ENCODE measurements at places on chromosomes 16 and 17.

GRCh38 chr17:77228241-77228752 lies 87.5 kb downstream of the SEC14L1 start:
- DNase-seq, result no peak

- no peak for DNase-seq
Observed at GRCh38 chr16:73412416-73412815, 364.5 kb upstream of the ZFHX3 start.

GRCh38 chr16:69410219-69410990 lies 14.0 kb upstream of the CYB5B start:
- no peak for DNase-seq

DNA sequence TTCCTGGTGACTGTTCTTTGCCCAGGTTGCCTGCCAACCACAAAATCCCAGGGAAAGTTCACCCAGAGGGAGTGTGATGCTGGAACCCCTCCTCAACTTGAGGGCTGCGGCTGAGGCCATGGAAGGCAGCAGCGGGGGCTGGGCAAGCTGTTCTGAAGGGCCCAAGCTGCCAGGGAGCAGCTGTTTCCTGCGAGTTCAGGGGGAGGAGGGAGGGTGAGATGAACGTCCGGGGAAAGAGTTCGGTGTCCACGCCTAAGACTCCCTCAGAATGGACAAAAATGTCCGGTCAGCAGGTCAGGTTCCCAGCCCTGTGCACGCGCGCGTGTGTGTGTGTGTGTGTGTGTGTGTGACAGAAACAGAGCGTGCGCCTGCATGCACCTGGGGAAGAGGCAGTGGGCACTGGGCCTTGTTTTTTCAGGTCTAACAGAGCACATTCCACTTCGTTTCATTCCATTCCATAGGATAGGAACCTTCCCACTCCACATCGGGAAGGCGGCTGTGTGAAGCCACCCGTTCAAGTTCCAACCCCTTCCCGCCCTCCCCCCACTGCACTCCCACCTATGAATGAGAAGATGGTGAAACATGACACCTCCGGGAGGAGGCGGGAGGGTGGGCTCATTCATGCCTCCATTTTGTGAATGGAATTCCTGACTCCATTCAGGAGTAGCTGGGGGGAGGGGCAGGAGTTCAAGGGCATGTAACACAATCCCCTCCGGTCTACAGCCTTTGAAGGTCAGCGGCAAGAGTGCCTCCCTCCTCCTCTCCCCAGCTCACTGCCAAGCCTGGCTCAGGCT lies 15.7 kb downstream of the ETV4 start:
- no peak for DNase-seq

DNA sequence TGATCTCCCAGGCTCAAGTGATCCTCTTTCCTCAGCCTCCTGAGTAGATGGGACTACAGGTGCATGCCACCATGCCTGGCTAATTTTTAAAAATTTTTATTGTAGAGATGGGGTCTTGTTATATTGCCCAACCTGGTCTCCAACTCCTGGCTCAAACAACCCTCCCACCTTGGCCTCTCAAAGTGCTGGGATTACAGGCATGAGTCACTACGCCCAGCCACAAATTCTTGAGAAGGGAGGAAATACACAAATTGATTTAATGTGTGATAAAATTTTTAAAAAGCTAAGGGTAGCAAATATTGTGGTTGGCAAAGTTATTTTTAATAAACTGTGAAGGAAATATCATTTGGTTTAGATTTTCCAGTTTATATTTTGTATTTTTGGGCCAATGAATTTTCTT lies 9.6 kb downstream of the ITGAD start:
- DNase-seq, result no peak

DNA sequence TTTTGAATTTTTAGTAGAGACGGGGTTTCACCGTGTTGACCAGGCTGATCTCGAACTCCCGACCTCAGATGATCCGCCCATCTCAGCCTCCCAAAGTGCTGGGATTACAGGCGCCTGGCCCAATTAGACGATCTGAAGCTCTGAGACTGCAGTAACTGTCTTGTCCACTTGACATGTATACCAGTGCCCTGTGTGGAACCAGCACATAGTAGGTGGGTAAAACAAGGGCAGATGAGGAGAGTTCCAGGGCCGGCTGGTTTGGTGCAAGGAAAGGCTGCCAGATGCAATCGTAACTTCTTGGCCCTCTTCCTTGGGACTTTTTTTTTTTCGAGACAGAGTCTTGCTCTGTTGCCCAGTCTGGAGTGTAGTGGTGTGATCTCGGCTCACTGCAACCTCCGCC lies 3.1 kb downstream of the C17orf113 start:
- no peak for DNase-seq

GRCh38 chr17:28365487-28365886 lies 488 bp upstream of the SEBOX start:
- DNase-seq, result no peak

- DNase-seq, result no peak
Observed at GRCh38 chr17:1930337-1930645, 94.8 kb downstream of the RTN4RL1 start.

DNA sequence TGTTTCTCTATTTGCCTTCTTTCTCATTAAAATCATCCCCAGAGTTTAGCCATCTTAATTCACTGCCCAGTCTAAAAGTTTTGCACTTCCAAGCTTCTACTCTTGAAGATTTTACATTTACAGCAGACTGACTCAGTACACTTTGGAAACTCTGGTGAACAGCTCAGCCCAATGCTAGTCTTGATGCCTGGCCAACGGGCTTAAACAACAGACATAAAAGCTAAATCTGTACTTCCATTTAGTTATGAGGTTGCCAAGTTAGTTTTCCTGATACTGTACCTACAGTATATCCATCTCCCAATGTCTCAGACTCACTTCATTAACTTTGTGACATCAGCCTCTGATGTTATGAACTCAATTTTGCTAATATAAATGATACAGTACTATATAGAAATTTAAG lies 891.8 kb upstream of the SOX9 start:
- DNase-seq, result no peak

All from inflammatory macrophage treated with lipopolysaccharide for 4 hours (primary cell).